ENCODE measurements at places on chromosomes 16 and 17. TPM values are rescaled to one million over a fixed set of nuclear protein-coding genes. Genes with fewer than 3 reads are reported as not detected.
A peak's percentile ranks its signal among the peaks of the same experiment; 100 is the strongest.

GRCh38 chr17:28392491-28392890 is 13.5 kb downstream of the SLC46A1 start:
- DNase-seq, result no peak

- no peak for DNase-seq
Observed at GRCh38 chr17:57670769-57671569, 74.1 kb downstream of the CCDC182 start.

DNA sequence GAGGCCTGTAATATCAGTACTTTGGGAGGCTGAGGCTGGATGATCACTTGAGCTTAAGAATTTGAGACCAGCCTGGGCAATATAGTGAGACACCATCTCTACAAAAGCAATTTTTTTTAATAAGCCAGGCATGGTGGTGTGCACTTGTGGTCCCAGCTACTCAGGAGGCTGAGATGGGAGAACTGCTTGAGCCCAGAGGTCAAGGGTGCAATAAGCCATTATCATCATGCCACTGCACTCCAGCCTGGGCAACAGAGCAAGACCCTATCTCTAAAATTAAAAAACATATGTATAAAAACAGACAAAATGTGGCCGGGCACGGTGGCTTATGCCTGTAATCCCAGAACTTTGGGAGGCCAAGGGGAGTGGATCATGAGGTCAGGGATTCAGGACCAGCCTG is 3.2 kb upstream of the ZNF785 start:
- DNase-seq, result no peak

DNA sequence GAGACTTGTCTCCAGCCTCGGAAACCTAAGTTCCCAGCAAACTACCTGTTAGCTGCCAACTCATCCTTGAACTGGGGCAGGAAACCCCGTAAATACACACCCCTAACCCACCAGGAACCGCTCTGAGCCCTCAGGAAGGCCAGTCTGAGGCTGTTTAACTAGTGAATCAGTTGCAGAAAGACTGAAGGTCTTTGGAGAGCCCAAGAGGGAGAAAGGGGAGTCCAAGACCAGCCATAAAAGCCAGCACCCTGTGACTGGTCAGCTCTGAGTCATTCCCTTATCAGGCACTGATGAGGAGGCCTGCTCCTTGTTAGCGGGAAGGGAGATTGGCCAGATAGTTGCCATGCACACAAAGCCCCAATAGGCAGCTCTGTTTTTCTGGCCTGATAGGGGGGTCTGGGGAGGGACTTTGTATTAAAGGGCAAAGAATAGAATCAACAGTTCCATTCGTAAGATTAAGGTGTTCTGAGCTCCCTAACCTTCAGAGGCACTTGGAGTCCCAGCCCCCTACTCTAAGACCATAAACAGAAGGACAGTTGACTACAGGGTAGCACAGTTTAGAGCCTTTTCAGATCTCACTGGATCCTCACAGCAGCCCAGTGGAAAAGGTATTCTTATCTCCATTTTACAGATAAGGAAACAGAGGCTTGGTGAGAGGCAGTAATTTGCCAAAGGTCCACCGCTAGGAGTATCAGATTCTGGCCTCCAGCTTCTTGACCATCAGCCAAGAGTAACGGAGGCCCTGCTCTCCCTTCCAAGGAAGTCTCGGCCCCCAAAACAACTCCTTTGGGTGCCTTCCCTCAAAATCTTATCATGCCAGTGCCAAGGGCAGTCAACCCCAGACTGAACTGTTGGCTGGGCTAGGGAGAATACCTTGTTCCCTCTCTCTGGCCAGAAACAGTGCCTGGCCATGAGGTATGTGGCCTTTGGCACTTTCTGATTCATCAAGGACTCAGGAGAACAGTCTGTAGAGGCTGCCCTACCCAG is 2.2 kb upstream of the KRT19 start:
- DNase-seq, result peak; percentile 47

DNA sequence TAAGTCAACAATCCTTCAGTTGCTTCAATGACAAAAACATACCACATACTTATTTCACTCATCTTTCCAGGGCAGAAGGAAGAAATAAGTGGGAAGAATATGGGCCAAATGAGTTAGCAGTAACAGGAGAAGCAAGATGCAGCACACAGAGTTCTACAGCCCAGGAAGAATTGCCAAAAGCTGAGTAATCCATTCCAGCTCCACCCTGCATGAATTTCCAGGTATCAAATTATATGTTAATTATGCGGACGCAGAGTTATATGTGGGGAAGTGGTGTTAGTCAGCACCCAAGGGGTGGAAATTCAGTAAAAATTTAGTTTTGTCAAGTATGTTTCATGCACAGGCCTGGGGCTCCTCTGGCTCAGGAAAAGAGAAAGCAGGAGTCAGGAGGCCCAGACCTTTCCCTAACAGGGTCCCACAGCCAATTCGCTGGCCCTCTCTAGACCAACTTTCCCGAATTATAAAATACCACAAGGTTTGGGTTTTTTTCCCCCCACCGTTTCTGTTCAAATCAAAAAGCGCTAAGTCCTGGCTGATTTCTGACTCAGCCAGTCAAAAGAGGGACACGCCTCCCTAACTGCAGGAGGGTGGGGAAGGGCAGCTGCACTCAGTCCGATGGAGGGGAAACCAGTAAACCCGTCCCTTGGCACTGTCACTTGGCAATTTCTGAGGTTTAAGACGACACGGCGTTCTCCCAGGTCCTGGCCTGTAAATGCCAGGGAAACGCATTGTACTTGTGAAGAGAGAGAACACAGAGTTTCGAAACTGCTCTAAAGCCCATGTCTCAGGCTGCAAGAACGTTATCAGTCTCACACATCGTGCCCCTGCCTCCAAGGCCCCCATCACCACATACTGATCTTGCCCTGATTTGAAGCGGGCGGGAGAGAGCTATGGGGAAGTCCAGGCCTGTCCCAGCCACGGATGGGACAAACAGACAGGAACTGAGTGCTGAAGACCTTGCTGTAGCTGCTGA is 58.1 kb downstream of the ZFHX3 start:
- DNase-seq, result no peak

DNA sequence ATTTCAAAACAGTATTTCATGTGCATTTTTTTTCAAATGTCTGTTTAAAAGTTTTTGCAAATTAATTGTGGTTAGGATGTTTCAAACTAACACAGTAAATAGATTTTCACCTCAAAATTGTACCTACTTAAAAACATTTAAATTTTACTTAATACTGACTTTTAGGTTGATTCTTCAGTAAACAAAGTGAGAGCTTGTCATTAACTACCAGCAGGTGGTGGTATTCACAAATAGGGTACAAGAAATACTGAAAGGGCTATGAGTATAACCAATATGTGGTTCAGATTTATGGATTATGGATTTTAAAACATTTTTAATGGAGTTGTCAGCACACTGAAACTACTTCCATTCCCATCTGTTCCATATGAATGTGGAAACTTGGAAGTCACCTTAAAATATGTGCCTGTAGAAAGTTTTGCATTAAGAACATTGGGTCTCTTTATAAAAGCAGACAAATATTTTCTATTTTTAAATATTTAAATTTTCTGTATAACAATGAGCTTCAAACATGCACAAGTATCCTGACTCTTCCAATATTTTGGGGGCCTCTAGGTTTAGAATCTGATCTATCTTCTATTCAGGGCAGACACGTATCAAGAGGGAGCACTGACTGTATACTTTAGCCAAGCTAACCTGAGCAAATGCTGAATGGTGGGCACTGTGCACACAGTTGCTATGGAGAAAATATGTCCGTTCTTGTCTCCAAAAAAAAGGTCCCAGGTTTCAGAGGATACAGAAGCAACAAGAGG is 155.6 kb downstream of the SNX11 start:
- no peak for DNase-seq

GRCh38 chr16:2470603-2471015 is 488 bp upstream of the NTN3 start:
- DNase-seq, result no peak

DNA sequence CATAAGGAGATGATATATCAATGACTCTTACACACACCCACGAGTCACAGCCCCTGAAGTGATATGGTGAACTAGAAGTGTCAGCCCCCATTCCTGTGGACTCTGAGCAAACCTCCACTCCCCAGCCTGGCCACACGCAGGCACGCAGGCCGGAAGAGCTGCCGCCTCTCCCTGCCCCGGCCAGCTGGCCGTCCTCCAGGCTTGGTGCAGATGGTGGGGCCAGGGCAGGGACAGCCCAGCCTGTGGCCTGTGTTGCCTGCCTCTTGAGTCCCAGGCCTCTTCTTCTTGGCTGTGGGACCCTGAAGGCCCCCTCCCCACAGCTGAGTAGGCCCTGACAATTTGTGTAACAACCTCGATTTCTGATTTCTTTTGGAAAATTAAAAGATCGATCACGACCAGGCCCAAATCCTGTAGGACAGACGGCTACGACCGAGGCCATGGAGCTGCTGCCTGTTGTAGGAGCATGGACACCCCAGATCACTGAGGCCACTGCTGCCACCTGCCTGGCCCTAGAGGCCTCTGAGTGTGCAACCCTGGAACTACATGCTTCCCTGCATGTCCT is 10.0 kb upstream of the MPRIP start:
- DNase-seq, result no peak

GRCh38 chr17:77717941-77718668 is 240.4 kb upstream of the TNRC6C start:
- DNase-seq, result no peak

DNA sequence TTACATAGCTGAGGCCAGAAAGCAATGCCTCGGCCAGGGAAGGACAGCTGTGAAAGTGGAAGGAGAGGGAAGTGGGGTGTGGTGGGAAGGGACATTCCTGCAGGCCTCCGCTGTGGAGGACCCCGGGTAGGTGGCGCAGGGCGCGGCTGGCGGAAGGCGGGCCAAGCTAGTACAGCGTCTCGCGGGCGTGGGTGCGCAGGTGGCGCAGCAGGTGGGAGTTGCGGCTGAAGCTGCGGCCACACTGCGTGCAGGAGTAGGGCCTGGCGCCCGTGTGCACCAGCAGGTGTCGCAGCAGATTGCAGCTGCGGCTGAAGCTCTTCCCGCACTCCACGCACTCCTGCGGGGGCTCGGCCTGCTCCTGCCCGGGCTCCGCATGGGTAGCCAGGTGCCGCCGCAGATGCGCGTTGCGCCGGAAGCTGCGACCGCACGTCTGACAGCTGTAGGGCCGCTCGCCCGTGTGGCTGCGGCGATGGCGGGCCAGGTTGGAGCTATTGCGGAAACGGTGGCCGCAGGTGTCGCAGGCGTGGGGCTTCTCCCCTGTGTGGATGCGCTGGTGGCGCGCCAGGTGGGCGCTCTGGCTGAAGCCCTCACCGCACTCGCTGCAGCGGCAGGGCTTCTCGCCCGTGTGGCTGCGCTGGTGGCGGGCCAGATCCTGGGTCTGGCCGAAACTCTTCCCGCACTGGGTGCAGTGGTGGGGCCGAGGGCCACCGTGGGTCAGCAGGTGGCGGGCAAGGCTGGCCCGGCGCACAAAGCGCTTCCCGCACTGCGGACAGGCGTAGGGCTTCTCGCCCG is 10.0 kb downstream of the ZSCAN10 start:
- DNase-seq, result no peak

DNA sequence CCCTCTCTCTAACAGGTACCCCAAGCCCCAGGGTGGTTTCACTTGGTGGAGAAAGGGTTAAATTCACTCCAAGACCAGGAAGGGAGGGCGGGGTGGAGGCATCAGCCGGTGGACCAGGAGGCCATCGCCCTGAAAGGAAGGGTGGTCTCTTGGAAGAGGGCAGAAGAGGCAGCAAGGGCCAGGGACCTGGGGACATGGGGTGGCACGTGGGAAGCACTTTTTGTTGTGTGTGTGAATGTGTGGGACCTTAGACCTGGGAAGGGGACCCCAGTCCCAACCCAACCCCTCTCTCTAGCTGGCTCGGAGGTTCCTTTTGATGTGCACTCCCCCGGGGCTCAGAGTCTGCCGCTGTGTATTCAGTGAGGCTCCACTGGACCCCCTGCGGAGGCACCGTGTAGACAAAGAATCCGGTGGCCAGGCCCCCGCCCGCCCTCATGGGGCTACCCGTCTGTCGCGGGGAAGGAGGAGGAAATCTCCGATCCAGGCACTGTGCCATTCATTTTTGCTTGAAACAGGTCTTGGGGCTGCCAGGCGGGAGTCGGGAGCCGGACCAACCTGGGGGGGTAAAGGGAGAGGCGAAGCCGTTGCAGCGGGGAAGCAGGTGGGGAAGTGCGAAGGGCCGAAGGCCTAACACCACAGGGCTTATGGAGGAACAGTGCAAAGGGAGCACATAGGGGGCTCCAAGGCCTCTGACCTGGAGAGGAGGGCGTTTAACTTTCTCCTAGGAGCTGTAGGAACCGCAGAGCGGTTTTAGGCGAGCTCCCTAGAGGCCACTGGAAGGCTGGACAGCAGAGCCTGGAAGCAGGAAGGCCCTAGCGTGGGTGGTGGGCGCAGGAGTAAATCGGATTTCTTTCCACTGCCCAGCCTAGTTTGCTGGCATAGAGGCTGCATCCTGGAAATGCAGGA is 3.2 kb upstream of the WNT3 start:
- peak; percentile 47 for DNase-seq

- DNase-seq, result no peak
Observed at GRCh38 chr16:73350707-73351452, 303.0 kb upstream of the ZFHX3 start.

DNA sequence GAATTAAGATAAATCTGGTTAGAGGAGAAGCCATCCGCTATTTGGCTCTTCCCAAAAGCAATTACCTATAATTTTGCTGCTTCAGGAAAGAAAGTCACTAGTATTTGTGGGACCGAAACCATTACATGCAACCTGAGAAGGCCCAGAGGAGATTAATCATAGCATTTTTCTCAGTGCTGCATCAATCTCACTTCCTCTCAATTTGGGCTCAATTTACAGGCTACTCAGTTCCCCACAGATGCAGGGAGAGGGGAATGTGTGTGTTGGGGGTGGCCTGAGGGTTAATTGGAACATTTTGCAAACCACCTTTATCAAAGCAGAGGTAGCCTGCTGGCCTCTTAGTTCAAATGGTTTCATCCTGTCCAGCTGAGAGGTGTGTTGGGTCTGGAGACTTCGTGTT is 394.7 kb upstream of the ASIC2 start:
- DNase-seq, result peak; percentile 6

DNA sequence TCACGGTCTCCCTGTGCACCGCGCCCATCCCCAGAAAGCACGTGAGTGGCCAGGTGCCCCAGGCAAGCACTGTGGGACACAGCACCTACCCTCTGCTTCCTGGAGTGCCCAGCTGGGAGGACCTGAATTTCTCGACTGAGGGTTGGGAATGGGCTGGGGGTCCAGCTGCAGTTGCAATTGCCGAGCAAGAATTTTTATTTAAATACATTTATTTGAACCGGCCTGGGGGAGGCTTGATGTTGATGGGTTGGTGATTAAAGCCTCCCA is 6.3 kb downstream of the SLC5A2 start:
- no peak for DNase-seq

CCDC144A gene
- 0.52 TPM for polyA plus RNA-seq

CDH13 gene
- 4.8 TPM for polyA plus RNA-seq

TCAP gene
- 1.7 TPM for polyA plus RNA-seq

HSDL1 gene
- 12.1 TPM for polyA plus RNA-seq

COIL gene
- polyA plus RNA-seq, result 8.6 TPM

AXIN2 gene
- polyA plus RNA-seq, result 1.2 TPM

ENPP7 gene
- 3.7 TPM for polyA plus RNA-seq

CDH16 gene
- polyA plus RNA-seq, result 1,180 TPM

NPW gene
- not detected for polyA plus RNA-seq

PRSS53 gene
- polyA plus RNA-seq, result 0.99 TPM

CDT1 gene
- polyA plus RNA-seq, result 0.56 TPM

MYH2 gene
- not detected for polyA plus RNA-seq

NMRAL1 gene
- 94.1 TPM for polyA plus RNA-seq
